ENCODE measurements at places on chromosomes 2 and 18.
A peak's percentile ranks its signal among the peaks of the same experiment; 100 is the strongest.

DNA sequence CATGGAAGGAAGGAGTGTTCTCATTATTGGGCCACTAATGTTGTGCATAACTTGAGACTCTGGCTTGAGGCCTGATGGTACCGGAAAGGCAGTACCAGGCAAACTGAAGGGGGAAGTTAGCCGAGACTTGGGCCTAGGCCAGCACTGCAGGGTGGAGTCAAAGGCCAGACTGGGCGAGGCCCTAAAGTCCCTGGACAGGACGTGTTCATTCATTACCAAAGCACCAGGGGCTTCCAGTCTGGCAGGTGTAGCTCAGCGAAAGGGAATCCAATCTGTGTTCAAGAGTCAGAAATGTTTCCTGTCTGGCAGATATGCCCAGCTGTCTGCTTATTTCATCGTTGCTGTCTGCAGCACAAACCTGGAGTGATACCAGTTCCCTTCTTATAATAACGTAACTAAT lies 4.7 kb upstream of the ITSN2 start:
- DNase-seq: no peak

DNA sequence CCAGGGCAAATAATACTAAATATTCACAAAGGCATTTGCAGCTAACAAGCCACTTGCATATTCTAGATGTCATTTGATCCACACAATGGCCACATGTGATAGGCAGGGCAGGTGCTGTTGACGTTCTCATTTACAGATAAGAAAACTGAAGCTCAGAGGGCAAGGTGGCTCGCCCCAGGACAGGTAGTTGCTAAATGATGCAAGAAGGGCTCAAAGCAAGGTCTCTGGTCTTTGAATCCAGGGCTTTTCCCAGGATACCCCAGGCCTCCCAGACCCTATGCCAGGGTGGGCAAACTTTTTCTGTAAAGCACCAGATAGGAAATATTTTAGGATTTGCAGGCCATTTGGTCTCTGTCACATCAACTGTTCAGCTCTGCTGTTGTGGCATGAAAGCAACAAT lies 35.1 kb downstream of the LOXHD1 start:
- DNase-seq: no peak

- DNase-seq: no peak
Observed at GRCh38 chr2:223001797-223002175, 50.2 kb upstream of the KCNE4 start.

DNA sequence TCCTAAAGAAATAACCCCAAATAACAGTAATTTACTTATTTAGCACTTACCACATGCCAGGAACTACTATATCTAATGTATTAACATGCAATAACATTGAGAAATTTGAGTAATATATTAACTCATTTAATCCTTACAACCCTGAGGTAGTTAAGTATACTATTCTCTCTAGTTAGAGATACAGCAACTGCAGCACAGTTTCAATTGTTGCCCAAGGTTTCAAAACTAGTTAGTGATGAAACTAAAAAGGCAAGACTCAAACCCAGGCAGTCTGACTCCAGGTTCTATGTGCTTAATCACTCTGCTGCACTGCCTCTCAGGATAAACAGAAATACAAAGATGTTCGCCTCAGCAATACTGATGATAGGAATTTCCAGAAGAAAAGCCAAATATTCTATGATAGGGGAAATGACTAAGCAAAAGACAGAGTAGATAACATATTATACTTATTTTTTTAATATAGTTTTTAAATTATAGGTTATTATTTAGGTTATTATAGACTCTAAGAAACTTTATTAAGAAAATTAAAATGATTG lies 88.0 kb downstream of the SS18 start:
- peak; percentile 12 for DNase-seq

GRCh38 chr2:223464071-223464470 lies 138.1 kb downstream of the SCG2 start:
- no peak for DNase-seq

DNA sequence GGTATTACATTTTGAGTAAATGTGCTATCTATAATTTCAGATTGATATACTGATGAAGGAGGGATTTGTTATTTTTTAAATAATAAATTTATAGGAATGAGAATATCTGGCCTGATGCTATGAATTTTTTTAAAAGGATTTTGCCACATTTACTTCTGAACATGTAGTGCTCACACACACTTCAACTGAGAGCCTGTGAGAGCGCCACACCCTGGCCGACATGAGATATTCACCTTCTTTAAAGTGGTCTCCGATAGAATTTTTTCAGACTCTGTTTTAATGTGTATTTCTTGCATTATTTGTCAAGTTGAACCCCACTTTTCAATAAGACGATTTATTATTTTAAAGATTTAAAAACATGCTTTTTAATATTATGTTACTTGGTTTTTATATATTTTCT lies 813.3 kb downstream of the DCC start:
- no peak for DNase-seq

DNA sequence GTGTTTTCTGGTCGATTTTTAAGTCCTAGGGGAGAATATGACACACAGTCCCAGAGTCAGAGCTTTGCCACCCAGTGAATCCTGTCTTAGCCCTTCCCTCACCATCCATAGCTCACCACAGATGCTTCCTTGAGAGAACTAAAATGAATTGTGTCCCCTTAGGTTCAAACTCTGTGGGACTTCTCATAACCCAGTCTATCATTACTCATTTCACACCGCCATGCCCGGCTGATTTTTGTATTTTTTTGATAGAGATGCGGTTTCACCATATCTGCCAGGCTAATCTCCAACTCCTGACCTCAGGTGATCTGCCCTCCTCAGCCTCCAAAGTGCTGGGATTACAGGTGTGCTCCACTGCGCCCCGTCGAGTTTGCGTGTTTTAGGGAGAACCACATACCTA lies 66.8 kb downstream of the REL start:
- DNase-seq: no peak

All from hematopoietic multipotent progenitor cell treated with erythropoietin and hydrocortisone succinate and interleukin-3 and kit ligand, for 15 days (in vitro differentiated cells).